Globus pallidus (tissue), 1 donor: ENCODE measurements at places on chromosomes 2 and 18.

DNA sequence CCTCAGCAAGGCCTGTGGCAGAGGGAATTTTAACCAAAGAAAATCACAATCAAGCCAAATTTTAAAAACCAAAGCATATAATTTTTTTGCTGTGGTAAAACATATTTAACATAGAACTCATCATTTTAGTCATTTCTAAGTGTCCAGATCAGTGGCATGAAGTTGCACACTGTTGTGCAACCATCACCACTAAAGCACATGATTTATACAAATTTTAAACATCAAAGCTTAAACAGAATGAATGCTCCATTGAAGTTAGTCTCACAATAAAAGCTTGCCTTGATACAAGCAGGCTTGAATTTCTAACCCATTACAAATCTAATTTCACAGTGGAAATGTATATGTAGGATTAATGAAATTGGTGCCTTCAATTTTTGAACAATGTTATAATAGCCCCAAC is 31.2 kb downstream of the FTCDNL1 start:
- no peak for DNase-seq

- DNase-seq, result peak; percentile 87
Observed at GRCh38 chr2:16031058-16031847, 90.9 kb downstream of the MYCN start.

DNA sequence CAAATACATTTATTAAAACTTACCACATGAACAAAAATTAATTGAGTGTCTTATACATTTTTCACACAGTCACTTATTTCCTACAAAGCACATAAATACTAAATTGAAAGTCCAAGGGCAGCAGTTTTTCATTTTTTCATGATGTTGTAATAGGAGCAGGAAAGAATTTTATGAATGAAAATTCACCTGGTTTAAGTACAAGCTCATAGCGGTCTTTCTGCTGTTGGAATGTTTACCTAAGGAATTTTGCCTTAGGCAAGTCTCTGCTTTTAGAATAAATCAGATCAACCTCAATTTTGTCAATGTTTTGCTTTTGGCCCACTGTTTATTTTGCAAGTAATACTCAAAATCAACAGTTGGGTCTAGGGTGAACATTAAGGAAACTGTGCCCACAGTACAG is 40.0 kb downstream of the ETAA1 start:
- no peak for DNase-seq

- no peak for DNase-seq
Observed at GRCh38 chr18:50918153-50918552, 39.2 kb downstream of the ME2 start.

- DNase-seq, result no peak
Observed at GRCh38 chr2:78077633-78078032, 555.5 kb upstream of the LRRTM4 start.

DNA sequence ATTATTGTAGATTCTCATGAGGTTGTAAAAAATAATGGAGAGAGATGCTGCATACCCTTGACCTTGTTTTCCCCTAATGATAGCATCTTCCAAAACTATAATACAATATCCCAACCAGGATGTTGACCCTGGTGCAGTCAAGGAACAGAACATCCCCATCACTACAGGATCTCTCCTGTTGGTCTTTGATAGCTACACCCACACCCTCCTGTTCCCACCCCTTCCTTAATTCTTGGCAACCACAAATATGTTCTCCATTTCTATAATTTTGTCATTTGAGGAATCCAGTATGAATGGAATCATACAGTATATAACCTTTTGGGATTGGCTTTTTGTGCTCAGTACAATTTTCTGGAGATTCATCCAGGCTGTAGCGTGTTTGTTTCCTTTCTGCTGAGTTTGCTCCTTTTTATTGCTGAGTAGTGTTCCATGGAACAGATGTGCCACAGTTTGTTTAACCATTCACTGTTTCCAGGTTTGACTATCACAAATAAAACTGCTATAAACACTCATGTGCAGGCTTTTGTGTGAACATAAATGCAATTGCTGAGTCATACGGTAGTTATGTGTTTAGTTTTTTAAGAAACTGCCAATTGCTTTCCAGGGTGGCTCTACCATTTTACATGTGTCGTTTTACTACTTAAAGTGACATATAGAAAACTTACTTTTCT is 22.2 kb downstream of the MCFD2 start:
- no peak for DNase-seq

- DNase-seq, result no peak
Observed at GRCh38 chr18:74472312-74472711, 15.2 kb upstream of the DIPK1C start.

GRCh38 chr2:145007960-145008263 is 488.0 kb upstream of the ZEB2 start:
- DNase-seq, result no peak

DNA sequence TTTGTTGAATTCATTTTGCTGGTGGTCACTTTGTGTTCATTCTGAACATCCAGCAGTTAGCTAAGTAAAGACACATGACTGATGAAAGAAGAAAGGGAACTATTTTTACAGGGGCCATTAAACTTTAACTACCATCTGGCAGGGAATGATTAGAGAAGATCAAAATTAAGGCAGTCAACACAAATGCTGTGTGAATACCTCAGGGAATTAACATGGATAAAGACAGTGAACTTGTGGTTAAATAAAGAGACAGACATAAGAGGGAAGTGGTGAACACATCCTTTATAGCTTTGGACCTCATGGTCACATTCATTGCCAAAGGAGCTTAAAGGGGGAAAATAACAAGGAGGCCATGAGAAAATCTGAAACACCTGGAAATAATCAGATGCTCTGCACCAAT is 52.6 kb upstream of the ATP5MC3 start:
- DNase-seq, result no peak

- no peak for DNase-seq
Observed at GRCh38 chr2:120436885-120437603, 91.1 kb downstream of the INHBB start.

- no peak for DNase-seq
Observed at GRCh38 chr2:187171318-187171717, 276.7 kb downstream of the CALCRL start.

- DNase-seq, result no peak
Observed at GRCh38 chr2:189088591-189089205, 90.9 kb downstream of the COL5A2 start.

DNA sequence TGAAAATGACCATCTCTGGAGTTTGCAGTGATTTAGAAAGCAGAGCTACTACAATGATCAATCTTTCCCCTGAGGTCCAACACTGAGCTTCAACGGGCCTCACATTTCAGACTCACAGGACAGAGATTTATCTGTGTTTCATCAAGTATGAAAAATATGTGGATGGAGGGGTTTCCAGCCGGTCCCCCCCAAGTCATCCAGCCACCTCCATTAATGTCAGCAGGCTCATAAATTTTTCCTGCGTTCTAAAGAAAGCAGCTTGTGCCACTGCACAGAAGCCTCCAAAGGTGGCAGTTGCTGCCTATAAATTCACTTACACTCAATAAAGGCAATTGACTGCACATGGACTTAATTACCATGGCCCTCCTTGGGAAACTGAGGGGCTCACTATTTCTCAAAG is 117.4 kb upstream of the ACKR3 start:
- DNase-seq, result no peak

- no peak for DNase-seq
Observed at GRCh38 chr2:234038076-234038802, 12.3 kb upstream of the SPP2 start.

DNA sequence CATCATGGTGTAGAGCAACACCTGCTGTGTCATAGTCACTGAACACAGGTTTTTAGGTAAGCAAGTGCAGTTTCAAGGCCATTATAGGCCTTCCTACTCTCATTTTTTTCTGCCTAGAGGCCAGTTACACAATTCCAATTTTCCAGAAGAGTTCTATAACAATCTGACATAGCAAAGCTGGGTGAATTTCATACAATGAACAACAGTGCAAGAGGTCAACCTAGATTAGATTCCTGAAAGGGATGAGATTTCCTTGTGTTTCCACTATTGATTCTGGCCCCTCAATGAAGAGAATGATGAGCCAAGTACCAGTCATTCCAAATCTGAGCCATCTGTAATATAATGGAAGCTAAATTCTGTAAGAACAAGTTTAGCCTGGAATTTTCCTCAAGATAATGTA is 15.3 kb upstream of the CD28 start:
- DNase-seq, result no peak
